ENCODE measurements at places on chromosomes 2 and 18.

DNA sequence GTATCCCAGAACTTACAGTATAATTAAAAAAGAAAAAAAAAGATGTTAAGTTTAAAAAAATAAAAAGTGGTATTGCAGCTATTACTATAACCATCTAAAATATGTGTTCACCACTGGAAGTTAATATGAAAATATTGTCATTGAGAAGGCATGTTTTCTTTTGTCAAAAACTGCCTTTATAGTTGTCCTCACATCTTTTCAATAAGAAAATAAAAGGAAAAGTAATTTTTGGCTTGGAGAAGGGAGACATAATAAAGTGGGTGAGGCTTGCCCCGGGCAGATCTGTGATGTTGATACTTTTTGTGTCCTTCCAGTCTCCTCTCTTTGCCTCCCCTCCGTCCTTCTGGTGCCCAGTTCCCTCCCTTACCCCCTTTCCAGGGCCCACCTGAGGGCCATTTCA is 24.9 kb downstream of the MPP4 start:
- DNase-seq, result no peak

DNA sequence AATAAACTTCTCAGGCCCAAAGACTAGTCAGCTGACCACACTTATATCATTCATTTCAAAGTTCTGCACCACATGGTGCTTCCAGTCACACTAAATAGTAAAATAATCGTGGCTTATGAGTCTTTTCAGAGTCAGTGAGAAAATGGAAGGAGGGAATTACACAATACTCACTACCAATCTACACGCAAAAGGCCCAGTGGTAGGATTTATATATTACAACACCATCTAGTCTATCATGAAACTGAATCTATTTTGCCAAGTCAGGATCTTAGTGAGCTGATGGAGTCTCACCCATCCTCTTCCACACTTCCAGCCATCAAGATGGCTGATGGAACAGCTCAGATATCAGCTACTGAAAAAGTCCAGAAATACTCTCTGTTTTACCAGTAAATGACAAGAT is 21.9 kb downstream of the INO80D start:
- DNase-seq, result no peak

- no peak for DNase-seq
Observed at GRCh38 chr18:77708826-77709506, 459.3 kb downstream of the GALR1 start.

DNA sequence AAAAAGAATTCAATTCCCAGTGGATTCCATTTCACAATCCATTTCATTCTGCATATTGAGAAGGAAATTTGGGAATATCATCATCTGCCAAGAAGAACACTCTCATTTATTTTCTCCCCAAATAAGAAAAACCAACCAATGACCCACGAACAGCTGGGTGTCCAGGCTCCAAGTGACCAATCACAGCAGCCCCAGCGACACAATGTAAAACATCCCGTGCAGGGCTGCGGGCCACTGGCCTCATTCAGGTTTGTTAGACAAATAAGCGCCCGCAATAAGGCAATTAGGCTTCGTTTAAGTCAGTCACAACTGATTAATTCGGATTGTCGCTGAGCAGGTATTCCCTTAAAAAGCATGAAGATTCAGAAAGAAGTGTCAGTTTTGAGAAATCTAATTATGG is 378.6 kb downstream of the EIPR1 start:
- no peak for DNase-seq

- no peak for DNase-seq
Observed at GRCh38 chr2:19855542-19856431, 46.0 kb downstream of the TTC32 start.

- no peak for DNase-seq
Observed at GRCh38 chr2:190677255-190677654, 28.4 kb downstream of the NAB1 start.

GRCh38 chr18:62790871-62791772 is 75.8 kb downstream of the PHLPP1 start:
- no peak for DNase-seq

DNA sequence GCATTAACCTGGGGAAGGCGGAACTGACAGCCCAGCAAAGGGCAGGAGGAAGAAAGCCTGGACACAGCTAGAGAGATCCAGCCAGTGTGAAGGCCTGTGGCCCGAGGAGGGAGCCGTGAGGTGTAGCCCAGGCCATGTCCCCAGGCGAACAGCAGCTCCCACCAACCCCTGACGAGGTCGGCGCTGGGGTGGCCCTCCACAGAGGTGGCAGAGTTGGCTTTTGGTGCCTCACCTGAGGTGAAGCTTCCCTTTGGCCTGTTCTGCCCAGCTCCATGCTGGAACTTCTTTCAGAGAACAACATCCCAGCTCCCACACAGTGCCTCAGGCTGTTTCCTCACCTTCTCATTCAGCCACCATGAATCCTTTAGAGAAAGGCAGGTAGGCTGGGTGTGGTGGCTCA is 13.3 kb downstream of the TMEM177 start:
- DNase-seq, result no peak

- no peak for DNase-seq
Observed at GRCh38 chr18:54351186-54351585, 6.5 kb downstream of the STARD6 start.

DNA sequence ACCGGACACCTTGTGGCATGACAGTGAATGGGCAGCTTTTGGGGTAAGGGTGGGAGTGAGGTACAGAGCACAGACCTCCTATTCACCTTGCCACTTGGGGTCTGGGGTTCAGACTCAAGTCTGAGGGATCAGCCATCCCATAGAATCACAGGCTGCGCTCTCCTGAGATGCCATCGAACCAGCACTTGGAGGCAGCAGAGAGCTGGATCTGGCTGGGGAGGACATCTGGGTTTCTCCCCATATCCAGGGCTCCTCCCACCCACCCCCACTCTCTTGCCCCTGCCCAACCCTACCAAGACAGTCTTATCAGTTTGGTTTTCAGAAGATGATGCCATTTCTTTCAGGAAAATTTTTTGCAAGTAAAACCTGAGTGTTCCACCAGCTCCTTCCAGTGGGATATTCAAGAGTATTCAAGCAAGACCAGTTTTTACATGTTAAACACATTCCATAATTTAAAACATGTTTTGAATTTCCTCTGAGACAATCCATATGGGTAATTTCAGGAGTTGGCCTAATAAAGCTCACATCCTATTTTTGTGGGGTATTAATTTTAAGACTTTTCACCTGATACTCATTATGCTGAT is 29.2 kb upstream of the TEX44 start:
- DNase-seq, result peak; percentile 38

- DNase-seq, result no peak
Observed at GRCh38 chr18:46899274-46899948, 17.9 kb downstream of the PIAS2 start.

DNA sequence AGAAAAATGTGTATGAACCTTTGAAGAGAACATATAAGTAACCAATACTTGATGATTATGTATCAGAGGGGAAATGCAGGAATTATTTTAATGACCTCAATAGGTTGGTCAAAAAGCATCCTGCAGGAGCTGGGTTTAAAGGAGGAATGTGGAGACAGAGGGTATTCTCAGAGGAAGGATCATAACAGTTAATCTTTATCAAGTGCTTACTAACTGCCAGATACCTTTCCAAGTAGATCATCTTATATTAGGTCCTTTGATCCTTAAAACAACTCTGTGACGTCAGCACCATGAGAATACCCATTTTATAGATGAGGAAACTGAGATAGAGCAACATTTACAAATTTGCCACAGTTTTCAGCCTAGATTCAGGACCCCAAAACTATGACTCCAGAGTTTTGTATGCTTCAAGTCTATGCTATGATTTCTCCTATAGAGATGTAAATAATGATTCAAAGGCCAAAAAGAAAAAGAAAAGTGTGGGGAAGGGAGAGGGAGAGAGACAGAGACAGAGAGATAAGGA is 3.0 kb downstream of the RFTN2 start:
- DNase-seq, result no peak

GRCh38 chr2:180978903-180979748 is 1.3 kb upstream of the UBE2E3 start:
- no peak for DNase-seq

GRCh38 chr2:152445791-152446201 is 110.8 kb downstream of the FMNL2 start:
- DNase-seq, result no peak

GRCh38 chr2:236657801-236658200 is 88.2 kb downstream of the ACKR3 start:
- no peak for DNase-seq

DNA sequence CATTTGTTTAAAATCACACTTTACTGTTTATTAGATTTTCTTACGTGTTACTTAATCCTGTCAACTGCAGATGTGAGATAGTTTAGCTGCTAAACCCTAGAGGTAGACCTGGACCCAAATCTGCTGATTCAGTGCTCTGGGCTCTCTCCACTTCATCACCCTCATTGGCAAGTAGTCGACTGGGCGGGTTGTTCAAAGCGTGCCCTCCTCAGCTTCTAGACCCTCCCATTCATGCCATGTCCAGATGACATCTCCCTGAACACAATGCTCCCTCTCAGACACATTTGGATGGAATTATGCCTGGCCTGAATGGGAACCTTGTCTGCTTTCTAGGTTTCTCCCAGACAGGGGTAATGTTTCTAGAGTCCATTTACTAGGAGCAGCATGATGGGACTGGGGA is 43.7 kb downstream of the RPIA start:
- DNase-seq, result no peak

GRCh38 chr18:13574761-13575160 is 151.6 kb downstream of the FAM210A start:
- no peak for DNase-seq

- DNase-seq, result no peak
Observed at GRCh38 chr18:47863041-47863440, 67.4 kb downstream of the SMAD2 start.

- DNase-seq, result no peak
Observed at GRCh38 chr2:223487214-223487846, 114.8 kb downstream of the SCG2 start.

GRCh38 chr2:121078899-121079298 is 206.1 kb downstream of the TFCP2L1 start:
- DNase-seq, result no peak

GRCh38 chr2:133568598-133568997 is 335 bp upstream of the NCKAP5 start:
- DNase-seq, result no peak

- DNase-seq, result no peak
Observed at GRCh38 chr2:222242532-222242931, 56.3 kb downstream of the PAX3 start.

GRCh38 chr2:71882949-71883472 is 264.7 kb downstream of the CYP26B1 start:
- no peak for DNase-seq

DNA sequence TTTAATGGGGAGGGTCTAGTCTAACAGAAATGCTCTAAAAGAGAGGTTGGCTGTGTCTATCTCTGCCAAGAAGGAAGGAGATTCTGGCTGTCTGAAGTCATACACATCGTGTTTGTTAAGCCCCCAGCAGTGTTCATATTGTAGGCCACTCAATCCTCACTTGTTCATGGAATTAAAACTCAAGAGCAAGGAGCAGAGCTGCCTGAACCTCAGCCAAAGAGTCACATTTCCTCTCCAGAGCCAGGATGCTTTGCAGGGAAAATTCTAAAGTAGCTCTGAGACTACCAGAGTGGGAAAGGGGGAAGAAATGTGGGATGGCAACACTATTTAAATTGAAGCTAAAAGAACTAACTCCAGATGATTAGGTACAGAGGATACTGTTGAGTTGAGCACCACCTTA is 190.7 kb upstream of the CXCR4 start:
- no peak for DNase-seq

GRCh38 chr18:54210463-54210862 is 14.0 kb downstream of the MBD2 start:
- no peak for DNase-seq

DNA sequence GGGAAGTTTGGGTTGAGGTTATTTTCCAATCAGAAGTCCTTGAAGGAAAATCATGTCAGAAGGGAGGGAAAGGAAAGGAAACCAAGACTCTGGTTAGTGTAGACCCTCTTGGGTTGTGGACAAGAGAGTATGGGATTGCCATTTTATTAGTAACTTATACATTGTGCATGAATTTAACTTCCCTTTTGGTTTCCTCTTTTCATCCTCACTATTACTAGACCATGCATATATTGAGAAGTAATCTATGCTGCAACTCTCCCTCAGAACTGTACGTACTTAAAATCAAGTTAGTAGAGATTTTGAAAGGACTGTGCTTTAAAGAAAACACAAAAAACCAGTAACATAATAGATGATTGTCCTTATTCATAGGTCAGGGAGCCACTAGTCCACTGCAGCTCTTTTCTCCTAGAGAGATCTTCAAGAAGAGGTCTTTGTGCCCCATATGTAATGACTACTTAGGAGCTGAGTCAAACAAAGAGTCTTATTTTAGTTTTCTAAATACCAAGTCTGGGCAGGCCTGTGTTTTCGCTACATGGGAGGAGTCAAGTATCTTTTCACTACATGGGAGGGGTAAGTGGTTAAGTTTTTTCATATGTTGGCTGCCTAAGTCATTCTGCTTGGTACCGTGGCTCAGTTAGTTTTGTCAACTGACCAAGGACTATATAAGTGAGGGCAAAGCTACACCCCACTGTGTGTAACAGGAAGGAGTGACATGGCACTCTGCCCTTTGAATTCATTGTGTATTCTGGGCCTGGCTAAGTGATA is 25.2 kb upstream of the FAM117B start:
- no peak for DNase-seq

- DNase-seq, result no peak
Observed at GRCh38 chr2:52931660-52932059, 835.9 kb upstream of the CHAC2 start.

GRCh38 chr2:58535182-58535581 is 294.1 kb upstream of the FANCL start:
- no peak for DNase-seq

DNA sequence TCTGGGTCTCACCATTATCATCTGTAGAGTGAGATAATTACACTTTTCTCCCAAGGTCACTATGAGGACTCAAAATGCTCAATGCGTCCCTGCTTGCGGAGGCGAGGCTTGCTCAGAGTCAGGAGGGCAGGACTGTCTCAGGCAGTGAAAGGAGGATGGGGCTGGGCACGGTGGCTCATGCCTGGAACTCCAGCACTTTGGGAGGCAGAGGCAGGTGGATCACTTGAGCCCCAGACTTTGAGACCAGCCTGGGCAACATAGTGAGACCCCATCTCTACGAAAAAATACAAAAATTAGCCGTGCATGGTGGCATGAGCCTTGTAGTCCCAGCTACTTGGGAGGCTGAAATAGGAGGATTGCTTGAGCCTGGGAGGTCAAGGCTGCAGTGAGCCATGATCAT is 1.8 kb upstream of the KCNIP3 start:
- no peak for DNase-seq

GRCh38 chr2:238100049-238100820 is at the start of gene ESPNL:
TSS of gene ESPNL (plus strand) at chr2:238100340. CDS start at chr2:238100420, 80 bp downstream.
- no peak for DNase-seq

DNA sequence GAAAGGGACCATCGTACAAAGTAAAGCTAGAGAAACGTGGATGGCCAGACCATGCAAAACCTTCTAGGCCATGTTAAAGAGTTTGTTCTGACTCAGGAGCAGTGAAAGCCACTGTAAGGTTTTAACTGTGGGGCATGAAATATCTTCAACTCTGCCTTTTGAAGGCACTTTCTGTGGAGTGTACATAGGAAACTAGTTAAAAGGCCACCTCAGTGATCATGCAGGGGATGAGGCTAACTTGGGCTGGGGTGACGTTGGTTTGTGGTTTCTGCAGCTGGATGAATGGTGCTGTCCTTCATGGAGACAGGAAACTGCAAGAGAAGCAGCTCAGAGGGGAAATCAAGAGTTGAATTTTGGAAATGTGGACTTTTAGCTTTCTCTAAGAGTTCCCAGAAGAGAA is 190.7 kb downstream of the CDCA7 start:
- DNase-seq, result no peak

- no peak for DNase-seq
Observed at GRCh38 chr18:75418293-75419005, 9.1 kb downstream of the SMIM21 start.
